Stimulated activated CD8-positive, alpha-beta memory T cell treated with anti-CD3 and anti-CD28 coated beads, Interleukin-7, amount 100 ng/mL, for 24 hours (primary cell): ENCODE measurements at places on chromosomes 5 and 9.

GRCh38 chr5:123545506-123545905 lies 33.5 kb downstream of the CSNK1G3 start:
- DNase-seq: no peak

GRCh38 chr9:112786829-112787520 lies 36.4 kb downstream of the SNX30 start:
- no peak for DNase-seq

- no peak for DNase-seq
Observed at GRCh38 chr5:139880416-139881142, 85.0 kb downstream of the PSD2 start.

- DNase-seq: no peak
Observed at GRCh38 chr9:73089304-73089985, 62.2 kb upstream of the ANXA1 start.
